ENCODE measurements at places on chromosomes 5 and 9.

DNA sequence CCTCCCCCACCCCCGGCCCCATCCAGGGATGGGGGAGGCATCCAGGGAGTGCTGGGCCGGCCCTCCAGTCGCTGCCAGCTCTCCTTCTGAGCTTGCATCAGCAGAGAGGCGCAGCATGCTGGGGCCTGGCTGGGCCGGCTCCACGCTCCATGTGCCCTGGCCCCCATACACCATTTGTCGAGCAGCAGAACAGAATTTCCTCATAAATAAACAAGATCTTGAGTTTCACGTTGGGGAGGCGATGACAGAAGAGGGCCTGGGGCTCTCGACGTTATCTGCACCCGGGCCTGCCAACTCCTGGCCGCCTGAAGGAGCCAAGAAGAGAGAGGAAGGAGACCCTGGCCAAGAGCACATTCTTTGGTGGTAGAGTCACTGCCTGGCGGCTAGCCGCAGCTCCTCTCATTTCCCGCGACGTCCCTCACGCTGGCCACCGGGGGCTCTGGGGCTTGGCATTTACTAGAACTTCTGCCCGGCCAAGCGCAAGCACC, 177.0 kb downstream of the FGF18 start:
- DNase-seq, result no peak

DNA sequence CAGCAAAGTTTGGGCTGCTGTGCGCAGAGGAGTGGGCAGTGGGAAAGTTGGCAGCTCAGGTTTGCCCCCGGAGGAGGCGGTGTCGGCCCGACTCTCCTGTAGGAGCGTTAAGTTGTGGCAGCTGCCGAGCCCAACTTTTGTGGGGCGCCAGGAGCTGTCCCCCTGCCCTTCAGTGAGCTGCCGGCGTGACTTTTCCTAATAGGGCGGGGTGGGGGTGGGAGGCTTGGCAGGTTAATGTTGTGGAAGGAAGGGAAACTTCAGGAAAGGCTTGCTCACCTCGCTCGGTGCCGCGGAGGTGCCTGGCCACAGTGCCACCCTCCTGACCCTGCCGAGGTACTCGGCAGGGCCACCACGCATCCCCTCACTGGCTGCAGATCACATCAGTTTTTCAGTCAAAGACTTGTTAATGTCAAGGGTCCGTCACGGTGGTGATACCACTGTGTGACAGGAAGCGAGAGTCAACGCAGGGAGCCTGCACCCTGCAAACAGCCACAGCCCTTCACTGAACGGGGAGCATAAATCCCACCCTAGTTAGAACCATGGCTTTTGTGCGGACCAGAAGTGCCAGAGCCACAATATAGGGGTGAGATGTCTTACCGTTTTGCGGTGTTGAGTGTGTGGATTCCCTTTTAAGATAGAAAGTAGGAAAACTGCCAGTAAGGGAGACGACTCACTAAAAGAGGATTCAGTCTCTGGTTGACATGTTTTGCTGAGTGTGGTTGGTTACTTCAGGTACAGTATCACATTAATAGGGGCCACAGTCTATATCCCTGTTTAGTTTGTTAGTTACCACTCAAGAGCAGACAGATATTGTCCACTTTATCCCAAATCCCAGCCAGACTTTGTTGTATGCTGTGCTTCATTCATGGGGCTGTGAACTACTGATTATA, 796 bp downstream of the LNPEP start:
- peak; percentile 76 for DNase-seq

DNA sequence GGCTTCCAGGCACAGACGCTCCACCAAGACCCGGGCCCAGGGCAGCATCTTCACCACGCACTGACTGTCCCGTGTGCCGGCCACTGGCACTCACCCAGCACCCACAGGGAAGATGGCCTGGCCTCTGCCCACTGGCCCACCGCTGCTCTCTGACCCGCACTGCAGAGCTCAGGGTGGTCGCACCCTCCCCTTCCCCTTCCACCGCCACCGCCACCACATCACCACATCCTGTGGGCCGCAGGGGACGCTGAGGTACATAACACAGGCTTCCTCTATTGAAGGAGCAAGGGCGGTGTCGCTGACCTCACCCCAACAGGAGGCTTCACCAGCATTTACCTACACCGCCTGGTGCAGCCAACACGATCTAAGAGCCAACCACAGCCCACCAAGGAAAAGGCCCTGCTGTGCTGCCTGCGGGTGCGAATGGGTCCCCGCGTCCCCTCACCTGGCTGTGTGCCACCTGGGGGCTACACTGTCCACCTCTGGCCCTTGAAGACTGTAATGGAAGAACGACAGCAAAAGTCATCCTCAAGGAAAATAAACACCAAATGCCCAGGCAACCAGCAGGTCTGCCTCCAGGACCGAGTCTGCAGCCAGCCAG, 101.8 kb downstream of the CAMSAP1 start:
- DNase-seq, result no peak

GRCh38 chr9:80926611-80927010, 762.7 kb downstream of the TLE1 start:
- no peak for DNase-seq

DNA sequence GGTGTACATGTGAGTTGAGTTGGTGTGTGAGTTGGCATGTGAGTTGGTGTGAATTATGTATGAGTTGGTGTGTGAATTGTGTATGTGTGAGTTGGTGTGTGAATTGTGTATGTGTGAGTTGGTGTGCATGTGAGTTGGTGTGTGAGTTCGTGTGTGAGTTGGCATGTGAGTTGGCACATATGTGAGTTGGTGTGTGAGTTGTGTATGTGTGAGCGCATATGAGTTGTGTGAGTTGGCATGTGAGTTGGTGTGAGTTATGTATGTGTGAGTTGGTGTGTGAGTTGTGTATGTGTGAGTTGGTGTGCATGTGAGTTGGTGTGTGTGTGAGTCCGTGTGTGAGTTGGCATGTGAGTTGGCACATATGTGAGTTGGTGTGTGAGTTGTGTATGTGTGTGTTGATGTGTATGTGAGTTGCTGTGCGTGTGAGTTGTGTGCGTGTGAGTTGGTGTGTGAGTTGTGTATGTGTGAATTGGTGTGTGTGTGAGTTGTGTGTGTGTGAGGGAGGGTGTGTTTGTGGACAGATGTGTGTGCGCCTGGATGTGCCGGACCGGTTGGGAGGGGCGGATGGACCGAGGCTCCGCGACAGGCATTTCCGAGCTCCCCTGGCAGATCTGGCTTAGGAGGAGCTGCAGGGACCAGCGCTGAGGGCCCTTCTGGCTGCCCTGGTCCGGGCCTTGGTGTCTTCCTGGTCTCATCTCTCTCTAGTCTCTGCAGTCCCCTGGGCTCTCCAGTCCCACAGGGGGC, 162.5 kb upstream of the IER5L start:
- no peak for DNase-seq
